Osteocyte (in vitro differentiated cells): ENCODE measurements at places on chromosomes 7 and 10. TPM values are rescaled to one million over a fixed set of nuclear protein-coding genes. Genes with fewer than 3 reads are reported as not detected.
A peak's percentile ranks its signal among the peaks of the same experiment; 100 is the strongest.

DNA sequence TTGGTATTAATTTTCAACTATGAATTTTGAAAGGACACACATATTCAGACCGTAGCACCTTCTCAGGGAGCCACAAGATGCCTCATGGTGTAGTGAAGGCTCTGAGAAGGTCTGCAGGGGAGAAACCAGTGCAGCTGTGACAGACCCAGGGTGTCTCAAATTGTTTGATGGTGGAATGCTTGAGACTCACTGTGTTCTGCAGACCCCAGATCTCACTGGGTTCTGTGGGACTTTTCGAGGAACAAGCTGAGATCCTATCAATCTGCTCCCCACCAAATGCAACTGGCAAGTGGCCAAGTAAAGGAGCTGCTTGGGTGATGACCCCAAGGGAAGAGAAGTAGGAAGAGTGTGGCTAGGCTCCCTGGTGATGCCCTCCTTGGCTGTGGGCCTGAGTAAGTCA lies 130.5 kb upstream of the UNC5B start:
- H3K4me3 ChIP-seq = no peak overlapping the region
- no peaks in the 10 kb centered on the region for H3K4me1 ChIP-seq
- H3K36me3 ChIP-seq = no peaks in the 10 kb centered on the region

GRCh38 chr7:33039903-33040292 lies 22.7 kb downstream of the NT5C3A start:
- H3K36me3 ChIP-seq = no peaks in the 10 kb centered on the region
- no peaks in the 10 kb centered on the region for H3K27me3 ChIP-seq
- peak overlapping the region; percentile 83 for H3K27ac ChIP-seq
- peak overlapping the region; percentile 74 for H3K4me3 ChIP-seq
- no peak for DNase-seq

GRCh38 chr7:1235501-1236131 lies 2.9 kb downstream of the UNCX start:
- peaks cover 12% of the 10 kb centered on the region for H3K36me3 ChIP-seq
- H3K27me3 ChIP-seq = peaks cover 58% of the 10 kb centered on the region
- peak overlapping the region; percentile 34 for H3K27ac ChIP-seq
- peak overlapping the region; percentile 60 for H3K4me3 ChIP-seq
- H3K4me1 ChIP-seq = peaks cover 9% of the 10 kb centered on the region

- H3K27me3 ChIP-seq = peaks cover 2% of the 10 kb centered on the region
- peaks cover 5% of the 10 kb centered on the region for H3K4me1 ChIP-seq
- no peaks in the 10 kb centered on the region for H3K36me3 ChIP-seq
- no peak overlapping the region for H3K4me3 ChIP-seq
- no peak overlapping the region for H3K27ac ChIP-seq
These were observed 160.9 kb upstream of the BMPER start for GRCh38 chr7:33744293-33745075.

DNA sequence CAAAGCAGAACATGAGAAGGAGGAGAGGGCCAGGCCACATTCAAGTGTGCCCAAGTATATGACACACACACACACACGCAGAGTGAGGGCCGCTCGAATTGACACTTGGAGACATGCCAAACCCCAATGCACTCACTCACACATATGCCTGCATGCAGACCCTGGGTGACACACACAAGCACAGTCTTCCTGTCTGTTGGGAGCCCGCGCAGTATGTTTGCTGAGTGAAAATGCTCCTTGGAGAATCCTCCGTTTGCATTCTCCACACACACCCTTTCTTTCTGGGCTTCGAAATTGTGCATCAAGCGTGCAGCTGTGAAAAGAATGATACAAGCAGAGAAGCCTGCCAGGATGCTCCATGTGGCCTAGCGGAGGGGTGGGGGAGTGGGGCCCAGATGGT lies 120.9 kb downstream of the PLXNA4 start:
- DNase-seq = no peak
- no peak overlapping the region for H3K4me3 ChIP-seq
- peaks cover 5% of the 10 kb centered on the region for H3K4me1 ChIP-seq
- H3K27me3 ChIP-seq = peaks cover 4% of the 10 kb centered on the region

DNA sequence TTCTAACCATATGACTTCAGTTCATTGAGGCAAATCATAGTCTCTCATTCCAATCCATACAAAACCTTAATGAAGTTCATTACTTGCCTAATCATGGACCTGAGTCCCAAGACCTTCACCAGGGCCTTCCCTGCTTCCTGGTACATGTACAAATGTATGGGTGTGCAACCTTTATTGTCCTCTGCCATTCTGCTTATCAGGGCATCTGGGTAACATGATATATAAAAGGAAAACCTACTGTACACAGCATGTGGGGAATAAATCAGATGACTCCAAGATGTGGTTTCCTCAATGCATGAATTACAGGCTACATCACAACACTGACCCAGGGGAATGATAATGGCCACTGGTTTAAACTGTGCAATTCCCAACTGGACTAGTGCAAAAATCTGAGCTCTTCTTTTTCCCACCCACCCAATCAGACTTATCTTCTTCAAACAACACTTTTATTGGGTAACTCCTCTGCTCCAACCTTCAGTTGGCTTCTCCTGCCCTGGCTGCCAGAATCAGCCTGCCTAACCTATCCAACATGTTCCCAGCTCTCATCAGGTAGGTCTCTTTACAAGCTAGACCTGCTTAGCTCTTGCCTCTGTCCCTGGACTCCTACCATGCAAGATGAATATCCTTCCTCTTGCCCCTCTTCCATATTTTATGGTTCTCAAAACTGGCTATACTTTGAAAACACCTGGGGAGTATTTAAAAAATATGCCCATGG lies 11.4 kb downstream of the GOT1 start:
- H3K36me3 ChIP-seq = peaks cover 32% of the 10 kb centered on the region
- H3K27ac ChIP-seq = no peak overlapping the region
- no peaks in the 10 kb centered on the region for H3K27me3 ChIP-seq
- no peaks in the 10 kb centered on the region for H3K4me1 ChIP-seq
- no peak overlapping the region for H3K4me3 ChIP-seq

- H3K27me3 ChIP-seq = no peaks in the 10 kb centered on the region
- DNase-seq = no peak
- H3K27ac ChIP-seq = peak overlapping the region; percentile 88
These were observed 27.6 kb upstream of the LAMB1 start for GRCh38 chr7:108030516-108030915.

GRCh38 chr10:75304741-75305390 lies 69.1 kb upstream of the COMTD1 start:
- no peaks in the 10 kb centered on the region for H3K27me3 ChIP-seq
- no peak for DNase-seq
- no peak overlapping the region for H3K27ac ChIP-seq
- peaks cover 15% of the 10 kb centered on the region for H3K4me1 ChIP-seq

- H3K36me3 ChIP-seq = peaks cover 9% of the 10 kb centered on the region
- H3K27ac ChIP-seq = no peak overlapping the region
- H3K4me3 ChIP-seq = no peak overlapping the region
- no peaks in the 10 kb centered on the region for H3K27me3 ChIP-seq
- DNase-seq = peak; percentile 44
These were observed 599.7 kb downstream of the KCNMA1 start for GRCh38 chr10:77037735-77038403.

GRCh38 chr7:156984174-156984891 lies 26.1 kb downstream of the MNX1 start:
- peak overlapping the region; percentile 59 for H3K27ac ChIP-seq
- peaks cover 4% of the 10 kb centered on the region for H3K36me3 ChIP-seq
- peaks cover 7% of the 10 kb centered on the region for H3K4me1 ChIP-seq
- no peak for DNase-seq
- peak overlapping the region; percentile 44 for H3K4me3 ChIP-seq
- H3K27me3 ChIP-seq = no peaks in the 10 kb centered on the region

DNA sequence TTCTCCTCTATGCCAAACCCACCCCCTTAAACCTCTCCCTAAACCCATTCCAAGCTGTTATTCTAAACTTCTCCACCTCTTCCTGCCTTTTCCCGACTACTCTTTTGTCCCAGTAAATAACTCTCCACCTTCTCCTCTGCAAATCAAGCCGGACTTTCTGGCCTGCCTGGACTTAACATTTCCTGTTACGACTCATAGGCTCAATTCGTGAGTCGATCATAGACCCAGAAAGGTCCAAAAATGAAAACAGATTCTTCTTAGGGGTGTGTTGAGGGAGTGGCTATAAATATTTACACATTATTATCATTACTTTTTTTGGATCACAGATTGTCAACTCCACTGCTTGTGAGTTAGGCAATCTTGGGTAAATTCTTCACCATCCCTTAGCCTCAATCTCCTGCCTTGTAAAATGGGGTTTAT lies 59.0 kb upstream of the HABP2 start:
- no peaks in the 10 kb centered on the region for H3K36me3 ChIP-seq
- H3K4me3 ChIP-seq = no peak overlapping the region
- no peak for DNase-seq

- no peak overlapping the region for H3K27ac ChIP-seq
- peaks cover 9% of the 10 kb centered on the region for H3K4me1 ChIP-seq
- no peak for DNase-seq
- no peaks in the 10 kb centered on the region for H3K27me3 ChIP-seq
These were observed 72.9 kb upstream of the GRID1 start for GRCh38 chr10:86439544-86439943.

- H3K27me3 ChIP-seq = no peaks in the 10 kb centered on the region
- H3K36me3 ChIP-seq = peaks cover 4% of the 10 kb centered on the region
- no peak overlapping the region for H3K4me3 ChIP-seq
- H3K27ac ChIP-seq = no peak overlapping the region
These were observed 95.4 kb upstream of the AFAP1L2 start for GRCh38 chr10:114499630-114500190.

DNA sequence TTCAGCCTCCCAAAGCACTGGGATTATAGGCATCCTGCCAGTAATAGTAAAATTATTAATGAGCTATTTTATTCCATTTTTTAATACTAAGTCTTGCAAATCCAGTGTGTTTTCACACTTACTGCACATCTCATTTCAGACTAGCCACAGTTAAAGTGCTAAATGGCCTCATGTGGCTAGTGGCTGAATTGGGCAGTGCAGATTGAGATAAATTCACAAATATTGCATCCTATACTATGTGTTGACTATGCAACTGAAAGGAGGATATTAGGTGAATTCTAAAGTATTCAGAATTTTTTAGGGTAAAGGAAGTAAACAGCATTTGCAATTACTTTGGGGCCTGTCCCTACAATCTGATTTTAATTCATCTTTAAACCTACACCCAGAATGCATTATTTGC lies 10.2 kb downstream of the APBB1IP start:
- no peaks in the 10 kb centered on the region for H3K4me1 ChIP-seq
- H3K27me3 ChIP-seq = no peaks in the 10 kb centered on the region
- no peaks in the 10 kb centered on the region for H3K36me3 ChIP-seq

GRCh38 chr7:22627136-22627535 lies 99.9 kb upstream of the IL6 start:
- H3K36me3 ChIP-seq = no peaks in the 10 kb centered on the region
- peak overlapping the region; percentile 59 for H3K27ac ChIP-seq
- no peaks in the 10 kb centered on the region for H3K27me3 ChIP-seq

GRCh38 chr10:6958711-6959110 lies 378.6 kb upstream of the PRKCQ start:
- H3K27me3 ChIP-seq = peaks cover 16% of the 10 kb centered on the region
- H3K27ac ChIP-seq = no peak overlapping the region
- H3K4me1 ChIP-seq = peaks cover 13% of the 10 kb centered on the region
- H3K36me3 ChIP-seq = no peaks in the 10 kb centered on the region
- DNase-seq = no peak
- no peak overlapping the region for H3K4me3 ChIP-seq

- no peak overlapping the region for H3K4me3 ChIP-seq
- no peak for DNase-seq
- H3K4me1 ChIP-seq = peaks cover 2% of the 10 kb centered on the region
- H3K27ac ChIP-seq = no peak overlapping the region
These were observed 23.2 kb upstream of the PRRT4 start for GRCh38 chr7:128384726-128385125.

- H3K27ac ChIP-seq = no peak overlapping the region
- H3K36me3 ChIP-seq = no peaks in the 10 kb centered on the region
- H3K4me3 ChIP-seq = no peak overlapping the region
- H3K4me1 ChIP-seq = peaks cover 6% of the 10 kb centered on the region
- no peak for DNase-seq
- no peaks in the 10 kb centered on the region for H3K27me3 ChIP-seq
These were observed 18.9 kb upstream of the HBP1 start for GRCh38 chr7:107149863-107150262.

- no peak for DNase-seq
- H3K36me3 ChIP-seq = no peaks in the 10 kb centered on the region
- H3K4me1 ChIP-seq = peaks cover 44% of the 10 kb centered on the region
- H3K27me3 ChIP-seq = no peaks in the 10 kb centered on the region
- no peak overlapping the region for H3K4me3 ChIP-seq
- H3K27ac ChIP-seq = no peak overlapping the region
These were observed 61.1 kb upstream of the IL6 start for GRCh38 chr7:22665923-22666322.

- H3K27ac ChIP-seq = no peak overlapping the region
- H3K4me3 ChIP-seq = no peak overlapping the region
- H3K36me3 ChIP-seq = no peaks in the 10 kb centered on the region
- no peaks in the 10 kb centered on the region for H3K4me1 ChIP-seq
These were observed 382.4 kb downstream of the SORCS3 start for GRCh38 chr10:105023211-105024111.

The SLC16A12 gene
- total RNA-seq = 7.9 and 8.4 TPM in 2 replicates

The ACBD7 gene
- total RNA-seq = 0.73 and 0.86 TPM in 2 replicates

The OR2A42 gene
- total RNA-seq = 0.08 and 0.18 TPM in 2 replicates

The NEUROD6 gene
- total RNA-seq = not detected in 2 replicates

The PNLIPRP3 gene
- not detected in 2 replicates for total RNA-seq

The CYP3A4 gene
- not detected in 2 replicates for total RNA-seq

The STAG3 gene
- total RNA-seq = 1.0 and 1.5 TPM in 2 replicates

The CFTR gene
- not detected in 2 replicates for total RNA-seq

The HABP2 gene
- 0.11 and 0.18 TPM in 2 replicates for total RNA-seq

The SUN3 gene
- not detected in 2 replicates for total RNA-seq
